A673 (cell line): ENCODE measurements at places on chromosomes 3 and 15. TPM values are rescaled to one million over a fixed set of nuclear protein-coding genes. Genes with fewer than 3 reads are reported as not detected.

Gene C3orf70
- 0.22 and 0.26 TPM in 2 replicates for total RNA-seq

Gene GRK7
- not detected in 2 replicates for total RNA-seq

Gene ITGA11
- 0.17 and 0.45 TPM in 2 replicates for total RNA-seq

Gene BUB1B
- 190 and 196 TPM in 2 replicates for total RNA-seq

Gene GOLGA8J
- 0.22 TPM in 1 of 2 replicates, not detected in the other for total RNA-seq

Gene PAK6
- 0.84 and 1.5 TPM in 2 replicates for total RNA-seq

Gene ST8SIA2
- 0.42 and 0.43 TPM in 2 replicates for total RNA-seq

Gene PATL2
- 1.2 and 1.6 TPM in 2 replicates for total RNA-seq

Gene GRM7
- total RNA-seq, result not detected in 2 replicates

Gene RPP25
- 20.6 and 22.5 TPM in 2 replicates for total RNA-seq

Gene RETNLB
- total RNA-seq, result not detected in 2 replicates

Gene CHRNA5
- 18.9 and 19.1 TPM in 2 replicates for total RNA-seq

Gene DUOX1
- total RNA-seq, result 1.4 and 1.7 TPM in 2 replicates

Gene HYAL1
- 0.37 TPM in 1 of 2 replicates, not detected in the other for total RNA-seq

Gene GASK1A
- 1.4 and 1.9 TPM in 2 replicates for total RNA-seq

DNA sequence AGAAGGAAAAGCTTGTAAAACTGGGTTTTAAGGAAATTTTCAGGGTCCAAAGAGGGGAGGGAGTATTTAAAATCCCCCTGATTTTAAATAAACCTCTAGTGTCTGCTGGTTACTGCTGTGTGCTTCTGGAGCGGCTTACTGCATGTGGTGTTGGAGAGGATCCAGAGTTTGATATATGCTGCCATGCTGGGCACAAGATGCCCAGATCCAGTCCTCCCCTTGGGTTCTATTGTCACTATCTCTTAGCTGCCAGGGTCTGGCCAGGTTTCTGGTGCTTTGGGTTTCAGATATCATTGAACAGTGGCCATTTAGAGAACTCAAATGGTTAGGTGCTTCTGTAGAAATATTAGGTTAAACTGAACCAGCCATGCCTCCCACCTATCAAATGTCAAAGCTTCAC, 27.5 kb downstream of the MINAR1 start:
- DNase-seq, result no peak
- no peaks in the 10 kb centered on the region for H3K4me1 ChIP-seq
- no peaks in the 10 kb centered on the region for H3K36me3 ChIP-seq
- no peak overlapping the region for H3K4me3 ChIP-seq
- H3K27ac ChIP-seq, result no peak overlapping the region

- DNase-seq, result no peak
- H3K36me3 ChIP-seq, result no peaks in the 10 kb centered on the region
- no peaks in the 10 kb centered on the region for H3K27me3 ChIP-seq
- no peak overlapping the region for H3K27ac ChIP-seq
Observed at GRCh38 chr15:101242160-101242998, 9.5 kb downstream of the CHSY1 start.

DNA sequence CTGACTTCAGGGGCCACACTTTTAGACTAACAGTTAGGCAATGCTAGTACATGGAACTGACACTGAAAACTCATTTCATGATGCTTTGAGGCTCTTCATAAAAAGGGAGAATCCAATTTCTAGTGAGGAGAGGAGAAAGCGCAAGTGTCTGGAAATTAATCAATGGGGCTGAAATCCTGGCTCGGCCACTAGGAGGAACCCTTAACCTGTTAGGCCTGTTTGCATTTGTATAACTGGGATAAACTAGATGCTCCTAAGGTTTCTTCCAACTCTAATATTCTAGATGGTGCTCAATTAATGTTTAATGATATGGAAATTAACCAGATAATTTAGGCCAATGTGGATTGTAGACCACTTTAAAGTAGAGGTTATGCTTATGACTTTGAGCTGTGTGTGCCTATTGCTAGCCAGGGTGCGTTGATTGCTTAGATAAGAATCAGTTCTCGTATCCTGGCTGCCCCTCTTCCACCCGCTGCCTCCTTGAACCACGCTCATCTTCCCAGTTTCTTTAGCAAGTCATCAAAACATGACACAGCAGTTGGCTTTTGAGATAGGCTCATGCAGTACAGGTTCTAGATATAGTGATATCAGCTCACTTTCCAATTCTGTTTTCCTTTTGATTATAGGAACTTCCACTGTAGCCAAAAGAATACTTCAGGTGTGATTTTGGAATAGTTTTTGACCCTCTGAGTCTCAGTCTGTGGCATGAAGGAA, 16.8 kb upstream of the CRBN start:
- H3K36me3 ChIP-seq, result no peaks in the 10 kb centered on the region
- no peak overlapping the region for H3K27ac ChIP-seq
- no peaks in the 10 kb centered on the region for H3K4me1 ChIP-seq
- H3K4me3 ChIP-seq, result no peak overlapping the region
- DNase-seq, result peak; percentile 23

GRCh38 chr15:56102441-56102840, 109.0 kb upstream of the NEDD4 start:
- no peak overlapping the region for H3K27ac ChIP-seq
- H3K4me1 ChIP-seq, result no peaks in the 10 kb centered on the region
- no peak for DNase-seq
- H3K27me3 ChIP-seq, result no peaks in the 10 kb centered on the region
- H3K4me3 ChIP-seq, result no peak overlapping the region

DNA sequence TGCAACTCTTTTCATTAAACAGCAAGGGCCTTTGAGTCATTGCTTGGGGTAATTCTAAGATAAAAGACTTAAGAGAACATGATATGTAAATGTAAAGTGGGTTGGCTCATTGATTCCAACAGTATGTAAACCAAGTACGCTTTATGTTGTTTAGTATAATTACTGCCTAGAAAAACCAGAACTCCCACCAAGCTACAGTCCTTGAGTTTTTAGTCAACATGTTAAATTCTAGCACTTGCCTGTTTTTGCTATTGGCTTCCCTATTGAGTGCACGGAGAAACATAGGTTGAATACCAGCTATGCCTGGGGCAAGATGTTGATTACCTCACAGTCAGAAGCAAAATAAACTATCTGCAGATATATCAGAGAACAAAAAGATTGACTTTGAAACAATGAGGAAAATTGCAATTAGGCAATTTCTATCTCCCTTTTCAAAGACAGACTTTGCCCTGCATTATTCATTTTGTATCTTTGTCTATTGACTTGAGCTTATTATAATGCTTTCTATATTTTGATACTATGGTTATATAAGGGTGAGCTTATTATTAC, 179.3 kb downstream of the ZPLD1 start:
- H3K36me3 ChIP-seq, result no peaks in the 10 kb centered on the region
- H3K27me3 ChIP-seq, result no peaks in the 10 kb centered on the region
- H3K4me1 ChIP-seq, result peaks cover 27% of the 10 kb centered on the region
- H3K4me3 ChIP-seq, result no peak overlapping the region
- peak; percentile 81 for DNase-seq

DNA sequence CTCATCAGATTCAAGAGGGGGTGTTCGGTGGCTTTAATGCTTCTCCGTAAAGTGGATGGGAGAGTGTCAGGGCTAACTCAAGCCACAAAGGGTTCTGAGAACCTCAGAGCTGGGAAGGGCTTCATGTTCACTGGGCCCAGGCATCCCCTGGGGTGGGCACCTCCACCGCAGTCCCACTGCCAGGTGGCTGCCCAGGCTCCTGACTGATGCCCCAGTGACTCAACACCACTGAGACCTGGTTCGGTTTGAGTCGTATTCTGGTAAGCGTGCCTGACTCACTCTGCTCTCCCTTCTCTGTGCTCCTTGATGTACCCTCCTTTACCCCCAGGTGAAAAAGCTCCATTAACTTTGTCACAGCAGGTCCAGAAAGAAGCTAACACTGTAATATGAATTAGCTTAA, 304.6 kb downstream of the RPLP1 start:
- DNase-seq, result no peak
- no peaks in the 10 kb centered on the region for H3K27me3 ChIP-seq
- H3K27ac ChIP-seq, result no peak overlapping the region
- no peaks in the 10 kb centered on the region for H3K36me3 ChIP-seq

GRCh38 chr3:71710906-71711494, 14.2 kb downstream of the EIF4E3 start:
- H3K36me3 ChIP-seq, result no peaks in the 10 kb centered on the region
- no peak overlapping the region for H3K4me3 ChIP-seq
- H3K4me1 ChIP-seq, result no peaks in the 10 kb centered on the region
- peak; percentile 47 for DNase-seq
- no peaks in the 10 kb centered on the region for H3K27me3 ChIP-seq

DNA sequence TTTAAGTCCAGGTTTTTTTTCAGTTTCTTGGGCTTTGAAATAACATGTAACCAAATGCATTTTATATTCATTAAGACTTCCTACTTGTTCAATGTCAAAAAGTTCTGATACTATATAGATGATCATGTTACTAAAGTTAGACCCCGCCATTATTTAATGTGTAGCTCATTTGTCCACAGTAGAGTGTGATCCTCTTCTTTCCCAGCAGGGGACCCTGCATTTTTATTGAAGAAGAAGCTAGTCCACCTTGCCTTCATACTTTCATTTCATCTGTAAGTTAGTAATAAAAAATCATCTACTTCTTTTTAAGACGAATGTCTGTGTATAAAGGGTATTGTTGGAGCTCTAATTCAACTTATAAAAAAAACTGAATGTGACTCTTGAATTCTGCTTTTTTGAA, 404.6 kb downstream of the SI start:
- H3K27ac ChIP-seq, result no peak overlapping the region
- H3K4me1 ChIP-seq, result no peaks in the 10 kb centered on the region
- peak; percentile 5 for DNase-seq
- no peaks in the 10 kb centered on the region for H3K27me3 ChIP-seq
- H3K36me3 ChIP-seq, result no peaks in the 10 kb centered on the region

- no peak overlapping the region for H3K27ac ChIP-seq
- H3K4me1 ChIP-seq, result no peaks in the 10 kb centered on the region
- H3K27me3 ChIP-seq, result no peaks in the 10 kb centered on the region
- H3K36me3 ChIP-seq, result no peaks in the 10 kb centered on the region
- no peak overlapping the region for H3K4me3 ChIP-seq
- DNase-seq, result no peak
Observed at GRCh38 chr3:20604659-20605058, 418.7 kb upstream of the SGO1 start.

GRCh38 chr3:135215516-135215915, 420.5 kb downstream of the EPHB1 start:
- H3K36me3 ChIP-seq, result no peaks in the 10 kb centered on the region
- H3K27ac ChIP-seq, result no peak overlapping the region
- DNase-seq, result no peak
- H3K4me1 ChIP-seq, result no peaks in the 10 kb centered on the region
- H3K4me3 ChIP-seq, result no peak overlapping the region

DNA sequence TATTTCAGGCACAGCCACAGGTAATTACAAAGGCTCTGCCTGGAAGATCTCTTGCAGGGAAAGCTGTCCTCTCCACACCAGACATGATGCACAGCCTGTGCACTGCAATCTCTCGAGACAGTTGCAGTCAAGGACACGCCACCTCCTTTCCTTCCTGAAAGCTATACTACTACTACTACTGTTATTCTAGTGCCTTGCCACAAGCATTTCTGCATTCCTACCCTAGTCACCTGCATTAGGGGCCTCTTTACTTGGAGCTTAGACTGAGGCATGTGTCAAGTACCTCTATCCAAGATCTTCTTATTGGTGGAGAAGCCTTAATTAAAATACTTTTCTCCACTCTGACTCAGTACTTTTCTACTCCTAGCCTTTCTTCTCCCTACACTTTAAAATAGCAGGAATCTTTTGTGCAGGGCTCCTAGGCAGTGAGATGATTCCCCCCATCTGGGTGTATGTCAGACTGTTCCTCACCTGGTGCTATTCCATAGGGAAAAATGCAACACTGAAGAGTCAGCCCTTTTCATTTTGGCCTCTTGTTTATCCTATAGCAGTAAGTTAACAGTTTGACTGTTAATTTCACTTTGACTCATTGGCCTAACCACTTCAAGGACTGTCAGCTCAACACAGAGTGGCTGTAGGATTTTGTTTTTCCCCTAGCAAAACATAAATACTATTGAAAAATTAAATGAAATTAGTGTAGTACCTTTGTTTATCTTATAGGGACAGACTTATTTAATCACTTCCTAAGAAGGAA, 78.9 kb downstream of the ESYT3 start:
- no peaks in the 10 kb centered on the region for H3K36me3 ChIP-seq
- no peak overlapping the region for H3K4me3 ChIP-seq
- no peaks in the 10 kb centered on the region for H3K27me3 ChIP-seq

GRCh38 chr3:139095803-139096466, 51.2 kb upstream of the PRR23C start:
- no peak overlapping the region for H3K27ac ChIP-seq
- DNase-seq, result no peak
- H3K36me3 ChIP-seq, result no peaks in the 10 kb centered on the region
- H3K27me3 ChIP-seq, result peaks cover 4% of the 10 kb centered on the region

GRCh38 chr3:6928064-6928463, 67.1 kb downstream of the GRM7 start:
- no peaks in the 10 kb centered on the region for H3K4me1 ChIP-seq
- DNase-seq, result no peak
- peaks cover 3% of the 10 kb centered on the region for H3K27me3 ChIP-seq
- H3K4me3 ChIP-seq, result no peak overlapping the region

DNA sequence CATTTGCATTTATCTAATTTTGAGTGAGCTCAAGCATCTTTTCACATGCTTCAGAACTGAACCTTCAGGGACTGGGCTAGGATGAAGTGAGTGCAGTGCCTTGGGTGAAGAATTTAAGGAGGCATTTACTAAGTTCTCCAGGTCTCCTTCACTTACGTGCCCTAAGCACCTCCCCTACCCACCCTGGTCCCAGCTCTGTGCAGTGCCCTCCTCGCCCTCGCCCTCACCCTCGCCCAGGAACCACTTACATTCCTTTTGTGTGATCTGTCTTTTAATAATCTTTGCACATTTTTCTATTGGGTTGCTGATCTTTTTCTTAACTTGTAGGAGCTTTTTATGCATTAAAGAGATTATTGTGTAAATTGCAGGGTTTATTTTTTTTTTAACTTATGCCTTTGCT, 322.6 kb downstream of the THSD4 start:
- H3K36me3 ChIP-seq, result no peaks in the 10 kb centered on the region
- no peaks in the 10 kb centered on the region for H3K4me1 ChIP-seq
- no peak for DNase-seq

GRCh38 chr3:26718315-26718714, 95.7 kb downstream of the LRRC3B start:
- H3K36me3 ChIP-seq, result no peaks in the 10 kb centered on the region
- H3K4me3 ChIP-seq, result no peak overlapping the region
- DNase-seq, result no peak

DNA sequence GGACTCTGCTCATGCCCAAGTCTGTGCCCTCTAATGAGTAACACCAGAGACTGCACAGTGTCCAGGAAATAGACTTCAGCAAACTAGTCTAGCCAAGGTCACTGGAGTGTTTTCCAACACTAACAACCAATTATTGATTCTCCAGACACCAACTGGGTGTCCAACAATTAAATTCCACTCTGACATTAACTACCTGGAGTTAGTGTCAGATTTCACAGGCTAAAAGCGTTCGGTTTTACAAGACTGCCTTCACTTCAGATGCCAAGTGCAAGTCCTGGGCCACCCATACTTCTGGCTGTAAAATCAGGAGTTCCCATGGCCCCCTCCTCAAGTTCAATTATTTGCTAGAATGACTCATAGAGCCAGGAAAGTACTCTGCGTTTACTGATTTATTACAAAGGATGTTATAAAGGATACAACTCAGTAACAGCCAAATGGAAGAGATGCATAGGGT, 20.8 kb upstream of the CFAP161 start:
- H3K4me1 ChIP-seq, result no peaks in the 10 kb centered on the region
- peaks cover 20% of the 10 kb centered on the region for H3K27me3 ChIP-seq
- H3K27ac ChIP-seq, result no peak overlapping the region
- DNase-seq, result no peak
- no peak overlapping the region for H3K4me3 ChIP-seq

GRCh38 chr3:31448035-31448881, 84.5 kb upstream of the STT3B start:
- H3K36me3 ChIP-seq, result no peaks in the 10 kb centered on the region
- DNase-seq, result peak; percentile 22
